ENCODE measurements at places on chromosomes 1 and 21.

GRCh38 chr1:243230914-243231313 lies 24.2 kb downstream of the CEP170 start:
- no peak for DNase-seq

- DNase-seq, result no peak
Measured at GRCh38 chr1:181482521-181483284, 614 bp upstream of the CACNA1E start.

DNA sequence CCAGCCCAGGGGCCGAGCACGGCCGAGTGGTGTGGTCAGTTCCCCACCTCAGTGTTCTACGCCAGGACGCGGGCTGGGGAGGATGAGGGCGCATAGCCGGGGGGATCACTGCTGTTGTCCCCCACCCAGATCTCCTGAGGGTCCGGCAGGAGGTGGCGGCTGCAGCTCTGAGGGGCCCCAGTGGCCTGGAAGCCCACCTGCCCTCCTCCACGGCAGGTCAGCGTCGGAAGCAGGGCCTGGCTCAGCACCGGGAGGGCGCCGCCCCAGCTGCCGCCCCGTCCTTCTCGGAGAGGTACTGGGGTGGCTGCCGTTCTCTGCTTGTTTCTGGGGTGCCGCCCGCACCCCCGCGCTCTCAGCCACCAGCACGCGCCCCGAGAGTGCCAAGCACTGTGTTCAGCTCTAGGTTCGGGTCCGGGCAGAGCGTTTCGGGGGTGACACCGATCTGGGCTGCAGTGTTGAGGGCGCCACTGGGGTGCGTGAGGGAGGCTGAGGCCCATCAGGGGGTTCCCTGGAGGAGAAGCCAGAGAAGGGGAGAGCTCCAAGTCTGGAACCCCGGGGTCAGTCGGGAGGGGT lies 17.4 kb downstream of the SAMD11 start:
- no peak for DNase-seq

- no peak for DNase-seq
Measured at GRCh38 chr1:211741788-211742187, 66.4 kb upstream of the NEK2 start.

GRCh38 chr21:34181431-34182039 lies 108.2 kb downstream of the MRPS6 start:
- DNase-seq, result no peak

DNA sequence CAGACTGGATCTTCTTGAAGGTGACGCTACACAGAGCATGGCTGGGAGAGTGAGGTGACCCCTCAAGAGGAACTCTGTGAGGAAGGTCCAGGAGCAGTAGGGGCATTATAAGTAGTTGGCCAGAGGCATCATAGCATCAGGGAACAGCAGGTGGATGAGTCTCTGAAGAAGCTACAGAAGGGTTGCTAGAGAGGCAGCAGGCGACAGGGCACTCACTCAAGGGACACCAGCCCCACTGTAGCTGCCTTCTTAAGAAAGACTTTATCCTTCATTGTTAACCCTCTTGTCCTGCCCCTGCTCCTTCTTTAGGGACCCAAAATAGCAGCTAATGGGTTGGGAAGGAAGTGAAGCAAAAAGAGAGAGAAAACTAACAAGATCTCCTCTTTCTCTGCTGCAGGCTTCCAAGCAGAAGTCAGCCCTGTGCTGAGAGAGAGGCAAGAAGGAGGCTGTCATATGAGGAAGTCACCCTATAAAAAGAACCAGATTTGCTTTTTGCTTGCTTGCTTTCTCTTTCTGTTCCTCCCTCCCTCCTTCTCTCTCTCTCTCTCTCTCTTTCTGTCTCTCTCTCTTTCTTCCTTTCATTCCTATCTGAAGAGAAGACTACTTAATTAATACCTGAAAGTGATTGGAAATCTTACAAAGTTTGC lies 7.7 kb upstream of the CD5L start:
- no peak for DNase-seq

- no peak for DNase-seq
Measured at GRCh38 chr1:154423304-154423987, 18.3 kb downstream of the IL6R start.

- DNase-seq, result no peak
Measured at GRCh38 chr1:7319196-7319595, 451.9 kb upstream of the VAMP3 start.

DNA sequence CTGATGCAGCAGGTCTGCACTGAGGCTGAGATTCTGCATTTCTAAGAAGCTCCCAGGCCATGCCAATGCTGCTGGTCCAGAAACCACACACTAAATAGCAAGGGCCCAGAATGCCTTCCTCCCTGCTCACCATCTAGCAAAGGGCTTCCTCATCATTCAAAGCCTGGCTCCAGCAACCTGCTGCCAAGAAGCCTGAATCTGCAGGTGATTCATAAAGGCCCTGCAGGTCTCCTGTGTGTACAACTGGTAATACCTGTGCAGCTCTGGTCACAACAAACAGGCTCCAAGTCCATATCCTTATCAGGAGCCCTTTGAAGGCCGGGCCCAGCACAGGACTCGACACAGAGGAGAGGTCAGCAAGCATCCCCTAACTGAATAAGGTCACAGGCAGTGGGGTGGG lies 26.7 kb downstream of the GLIS1 start:
- DNase-seq, result no peak

- DNase-seq, result no peak
Measured at GRCh38 chr1:3420218-3420951, 34.1 kb upstream of the ARHGEF16 start.

GRCh38 chr1:216045400-216045799 lies 377.8 kb downstream of the USH2A start:
- DNase-seq, result no peak

DNA sequence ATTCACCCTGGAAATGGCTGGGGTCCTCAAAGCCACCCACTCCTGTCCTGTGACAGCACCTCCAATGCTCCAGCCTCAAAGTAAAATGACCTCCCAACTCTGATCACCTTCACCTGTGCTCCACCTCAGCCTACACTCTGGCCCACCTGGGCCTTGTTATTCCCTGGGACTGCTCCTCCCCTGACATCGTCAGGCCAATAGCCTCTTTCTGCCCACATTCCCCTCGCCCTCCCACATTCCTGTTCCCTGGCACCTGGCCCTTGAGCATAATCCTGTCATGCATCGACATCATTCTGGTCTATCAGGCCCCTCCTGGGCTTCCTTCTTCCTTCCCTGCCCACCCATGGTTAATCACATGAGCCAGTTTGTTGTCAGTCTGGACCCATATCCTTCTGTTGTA lies 13.2 kb upstream of the BCAR3 start:
- DNase-seq, result no peak

DNA sequence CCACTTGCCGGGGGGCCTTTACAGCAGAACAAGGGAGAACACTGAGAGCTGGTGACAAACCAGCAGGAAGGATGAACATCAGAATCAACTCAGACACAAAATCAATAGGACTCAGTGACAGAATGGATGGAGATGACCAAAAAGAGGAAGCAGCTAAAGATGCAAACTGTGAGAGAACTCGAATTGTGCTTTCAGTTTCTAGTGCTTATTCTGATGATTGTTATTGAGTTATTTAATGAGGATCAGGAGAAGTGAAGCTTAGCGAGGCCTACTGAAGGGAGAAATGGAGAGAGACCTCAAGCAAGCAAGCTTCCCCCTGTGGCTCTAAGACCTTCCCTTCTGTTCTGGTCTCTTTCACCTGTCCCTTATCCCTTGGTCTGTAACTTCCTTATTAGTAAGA lies 30.3 kb upstream of the TMEM125 start:
- no peak for DNase-seq

DNA sequence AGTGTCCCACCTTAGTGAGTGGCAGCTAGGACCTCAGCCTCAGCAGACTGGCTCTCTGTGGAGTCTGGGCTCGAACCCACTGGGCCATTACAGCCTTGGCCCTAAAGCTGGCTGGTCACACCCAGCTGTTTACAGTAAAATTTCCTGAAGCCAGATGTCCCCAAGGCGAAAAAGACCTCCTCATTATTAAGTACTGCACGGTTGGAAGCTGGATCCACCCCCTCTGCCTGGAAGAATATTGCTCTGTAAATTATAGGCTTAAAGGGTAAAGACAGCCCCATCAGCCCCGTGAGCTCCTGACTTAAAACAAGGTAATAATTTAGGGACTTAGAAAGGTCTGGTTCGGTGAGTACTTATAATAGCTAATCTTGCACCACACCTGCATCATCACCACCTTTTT lies 30.3 kb upstream of the TMEM51 start:
- no peak for DNase-seq

GRCh38 chr1:239909898-239910297 lies 181.8 kb upstream of the FMN2 start:
- DNase-seq, result no peak

- DNase-seq, result no peak
Measured at GRCh38 chr1:37033355-37034101, 787 bp downstream of the GRIK3 start.

DNA sequence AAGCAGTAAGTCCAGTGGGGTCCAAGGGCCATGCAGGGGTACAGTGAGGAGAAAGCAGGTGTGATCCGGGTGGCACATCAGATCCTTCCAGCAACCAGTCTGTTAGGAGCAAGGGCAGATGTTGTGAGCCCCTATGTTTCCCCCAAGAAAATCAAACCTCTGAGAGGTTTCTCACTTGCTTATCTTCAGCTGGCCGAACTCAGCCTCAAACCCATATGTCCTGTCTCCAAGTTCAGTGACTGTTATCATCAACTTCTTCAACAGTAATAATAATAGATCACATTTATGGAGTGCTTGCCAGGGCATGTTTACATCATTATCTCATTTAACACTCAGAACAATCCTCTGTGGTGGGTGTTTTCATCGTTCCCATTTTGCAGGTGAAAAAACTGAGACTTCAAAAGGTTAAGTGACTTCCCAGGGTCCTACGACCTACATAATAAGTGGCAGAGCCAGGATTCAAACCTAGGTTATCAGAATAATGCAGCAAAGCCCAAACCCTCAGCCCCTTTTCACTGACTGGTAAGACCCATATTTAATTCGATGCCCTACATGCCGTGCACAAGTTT lies 3.3 kb downstream of the CAPN2 start:
- DNase-seq, result no peak

DNA sequence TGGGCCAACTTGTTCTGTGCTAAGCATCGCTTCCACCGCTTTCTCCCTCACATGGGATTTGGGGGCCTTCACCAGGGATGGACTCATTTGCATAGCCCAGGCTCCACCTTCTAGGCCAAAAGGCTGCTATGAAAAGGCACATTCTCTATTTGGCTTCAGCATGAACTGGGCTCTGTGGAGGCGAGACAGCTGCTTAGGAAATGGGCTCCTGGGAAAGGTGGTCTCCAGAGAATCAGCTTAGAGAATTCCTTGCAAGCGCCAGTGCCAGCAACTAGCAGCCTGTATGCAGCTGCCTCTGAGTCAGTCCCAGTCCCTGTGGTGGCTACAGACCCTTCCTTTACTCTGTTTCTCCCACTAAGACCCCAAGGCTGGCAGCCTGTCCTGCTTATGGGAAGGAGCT lies 214.5 kb downstream of the HIVEP3 start:
- no peak for DNase-seq

DNA sequence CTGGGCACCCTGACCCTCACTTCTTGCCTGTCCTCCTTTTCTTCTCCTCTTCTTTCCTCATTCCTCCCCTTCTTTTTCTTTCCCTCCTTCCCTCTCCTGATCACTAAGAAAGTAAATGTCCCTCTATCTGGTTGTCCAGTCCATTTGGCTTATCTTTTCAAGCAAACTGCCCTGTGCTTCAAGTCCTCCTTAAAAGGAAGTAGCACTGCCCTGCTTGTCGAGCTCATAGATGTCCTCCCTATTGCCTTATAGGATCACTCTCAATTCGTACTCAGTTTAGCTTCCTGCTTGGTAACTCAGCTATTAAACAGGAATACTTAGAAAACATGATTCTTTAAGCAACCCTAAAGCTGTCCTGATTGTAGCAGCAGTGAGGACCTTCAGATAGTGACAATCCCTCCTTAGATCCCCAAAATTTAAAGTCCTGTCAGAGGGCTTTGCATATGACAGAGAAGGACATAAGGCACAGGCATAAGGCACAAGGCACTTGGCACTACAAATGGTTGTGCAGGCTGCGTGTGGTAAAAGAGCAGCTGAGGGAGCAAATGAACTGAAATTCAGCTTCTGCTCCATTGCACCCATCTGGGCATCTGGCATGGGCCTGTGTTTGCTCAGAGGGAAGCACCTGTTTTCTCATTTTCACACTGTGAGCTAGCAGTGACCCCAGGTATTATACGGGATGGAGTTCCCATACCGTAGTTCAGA lies 26.1 kb upstream of the SLAMF6 start:
- DNase-seq, result no peak

DNA sequence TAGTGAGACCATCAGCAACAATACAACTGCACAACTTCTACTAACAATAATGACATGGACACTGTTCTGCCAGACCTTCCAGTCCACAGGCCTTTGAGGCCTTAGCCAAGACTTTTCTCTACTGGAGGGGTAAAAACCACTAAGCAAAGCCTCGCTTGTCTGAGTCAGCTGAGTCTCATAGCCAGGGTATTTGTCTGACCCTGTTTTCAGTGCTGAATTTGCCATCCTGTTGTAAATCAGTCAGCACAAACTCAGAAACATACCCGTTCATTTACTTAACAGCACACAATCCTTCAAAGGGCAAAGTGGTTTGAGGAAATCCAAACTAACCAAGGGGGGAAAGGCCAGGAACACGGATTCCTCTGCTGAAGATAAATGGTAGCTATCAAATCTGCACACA lies 537.8 kb downstream of the SMYD3 start:
- no peak for DNase-seq

DNA sequence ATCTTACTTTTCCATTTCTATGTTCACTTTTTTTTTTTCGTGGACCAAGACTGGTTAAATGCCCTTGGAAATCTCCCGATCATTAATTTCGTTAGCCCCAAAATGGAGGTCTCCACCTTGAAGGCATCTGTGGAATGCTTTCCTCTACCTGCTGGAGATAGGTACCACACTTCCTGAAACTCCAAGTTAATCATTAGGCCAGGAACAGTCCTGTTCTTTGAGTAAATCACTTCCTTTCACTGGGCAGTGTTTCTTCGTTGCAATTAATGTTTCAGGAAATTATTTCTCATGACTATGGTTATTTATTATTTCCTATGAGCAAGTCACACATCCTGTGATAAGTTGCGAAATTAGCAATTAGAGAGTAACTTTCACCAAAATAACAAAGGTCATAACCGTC lies 225.2 kb upstream of the LYPLAL1 start:
- no peak for DNase-seq

Data from NCI-H1105 (cell line).